ENCODE measurements at places on chromosomes 16 and 17.

DNA sequence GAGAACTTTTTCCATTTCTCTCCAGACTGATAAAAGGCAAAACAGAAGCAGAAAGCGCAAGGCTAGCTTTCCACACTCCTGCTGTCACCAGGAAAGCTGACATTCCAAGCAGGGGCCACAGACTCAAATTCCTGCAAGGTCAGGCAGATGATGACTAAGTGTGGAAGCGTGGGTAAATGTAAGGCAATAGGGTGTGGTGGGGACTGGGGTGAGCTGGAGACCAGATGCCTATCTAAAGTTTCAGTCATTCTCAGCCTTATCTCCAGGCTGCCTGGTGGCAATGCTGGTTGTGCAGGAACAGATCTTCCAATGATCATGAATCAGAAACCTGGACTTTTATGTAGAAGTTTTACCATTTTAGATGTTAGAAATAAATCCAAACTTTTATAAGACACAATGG lies 224.1 kb downstream of the GSG1L start:
- DNase-seq: no peak

GRCh38 chr17:613725-614124 lies 100.9 kb downstream of the VPS53 start:
- no peak for DNase-seq

GRCh38 chr16:86067516-86067915 lies 168.6 kb downstream of the IRF8 start:
- DNase-seq: no peak

GRCh38 chr17:42310787-42311215 lies 22.5 kb downstream of the STAT5A start:
- DNase-seq: no peak

GRCh38 chr16:88437367-88437964 lies 15.6 kb upstream of the ZFPM1 start:
- no peak for DNase-seq

GRCh38 chr17:32943647-32944191 lies 15.8 kb downstream of the TMEM98 start:
- no peak for DNase-seq

GRCh38 chr17:45247429-45248131 lies 14.3 kb downstream of the SPATA32 start:
- no peak for DNase-seq

DNA sequence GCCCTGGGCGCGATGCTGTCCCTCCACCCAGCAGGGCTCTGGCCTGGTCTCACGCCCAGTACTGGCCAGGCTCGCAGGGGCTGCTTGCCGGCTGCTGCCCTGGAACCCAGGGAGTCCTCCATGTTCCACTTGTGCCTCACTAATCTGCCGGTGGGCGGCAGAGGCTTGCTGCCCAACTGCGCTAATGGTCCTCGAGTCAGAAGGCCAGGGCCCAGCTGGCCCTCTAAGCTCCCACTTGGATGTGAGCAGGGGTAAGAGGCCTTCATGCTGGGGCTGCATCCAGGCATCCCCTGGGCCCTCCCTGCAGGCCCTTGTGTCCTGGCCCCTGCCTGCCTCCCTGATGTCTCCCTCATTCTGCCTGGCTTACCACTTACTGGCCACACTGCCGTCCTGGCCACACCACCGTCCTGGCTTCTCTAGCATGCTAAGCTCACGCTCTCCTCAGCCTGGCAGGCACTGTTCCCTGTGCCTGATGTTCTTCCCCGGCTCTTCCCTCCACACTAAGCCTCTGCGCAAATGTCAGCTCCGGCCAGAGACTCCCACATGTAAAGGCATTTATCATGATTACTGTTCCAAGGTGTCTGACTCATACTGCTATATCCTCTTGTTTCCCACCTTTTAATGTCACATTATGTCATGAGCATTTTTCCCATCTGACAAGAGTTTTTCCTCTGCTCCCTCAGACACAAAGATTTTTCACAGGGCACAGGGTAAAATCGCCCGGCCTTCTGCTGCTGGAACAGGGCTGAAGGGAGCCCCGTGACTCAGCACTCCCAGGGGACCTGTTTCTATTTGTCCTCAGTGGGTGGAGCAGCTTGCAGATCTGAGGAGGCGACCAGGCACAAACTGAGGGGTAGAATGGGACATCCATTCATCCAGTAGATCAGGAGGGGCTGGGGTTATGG lies 15.9 kb downstream of the B9D1 start:
- no peak for DNase-seq

GRCh38 chr17:1834380-1835149 lies 4.8 kb downstream of the RPA1 start:
- no peak for DNase-seq

DNA sequence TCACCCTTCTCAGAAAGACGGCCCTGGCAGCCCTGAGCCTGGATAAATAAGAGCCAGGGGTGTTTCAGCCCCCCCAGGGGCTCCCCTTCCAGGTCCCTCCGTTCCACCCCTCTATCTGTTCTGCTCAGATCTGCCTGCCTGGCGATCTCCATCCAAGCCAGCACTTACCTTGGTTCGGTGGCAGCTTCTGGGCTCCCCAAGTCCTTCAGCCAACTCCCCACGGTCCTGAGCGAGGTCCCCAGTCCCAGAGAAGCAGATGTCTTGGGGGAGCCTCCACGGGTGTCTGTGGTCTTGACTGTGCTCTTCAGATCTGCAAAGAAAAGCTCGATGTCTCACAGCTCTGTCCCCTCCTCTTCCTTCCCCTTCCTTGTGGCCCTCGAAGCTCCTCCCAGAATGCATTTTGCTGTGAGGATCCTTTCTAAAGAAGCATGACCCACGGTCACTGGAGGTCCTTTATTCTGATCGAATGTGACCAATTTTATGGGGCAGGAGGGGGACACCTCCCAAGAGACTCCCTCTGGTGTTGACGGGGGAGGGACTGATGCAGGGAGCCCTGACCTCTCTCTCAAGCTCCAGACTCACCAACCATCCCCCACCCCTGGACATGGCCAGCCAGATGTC lies at the start of gene PIK3R6:
TSS of gene PIK3R6 (minus strand) at position 314 of the 621 bp plus-strand sequence. CDS start 17,880 bp downstream, outside the sequence.
- no peak for DNase-seq

GRCh38 chr16:80051040-80051439 lies 450.5 kb upstream of the MAF start:
- DNase-seq: no peak

- DNase-seq: no peak
These were observed 57.9 kb upstream of the CNEP1R1 start for GRCh38 chr16:49967012-49967559.

- DNase-seq: no peak
These were observed 584 bp downstream of the TCAP start for GRCh38 chr17:39665642-39666224.

DNA sequence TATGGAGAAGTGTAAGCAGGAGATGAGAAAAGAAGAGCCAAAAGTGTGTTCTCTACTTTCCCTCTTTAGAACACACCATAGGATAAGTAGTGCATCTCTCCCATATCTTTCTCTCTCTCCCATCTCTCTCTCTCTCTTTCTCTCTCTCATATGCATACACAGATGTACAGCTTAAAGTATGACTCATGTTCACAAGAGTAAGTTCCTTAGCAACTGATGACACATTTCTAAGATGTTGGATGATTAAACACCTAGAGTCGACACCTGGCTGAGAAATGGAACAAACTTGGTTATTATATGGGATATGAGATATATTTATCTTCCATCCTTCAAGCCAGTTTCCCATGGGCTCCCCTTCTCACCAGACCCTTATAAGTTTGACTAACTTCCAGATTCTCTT lies 113.5 kb downstream of the TMEM132E start:
- no peak for DNase-seq

DNA sequence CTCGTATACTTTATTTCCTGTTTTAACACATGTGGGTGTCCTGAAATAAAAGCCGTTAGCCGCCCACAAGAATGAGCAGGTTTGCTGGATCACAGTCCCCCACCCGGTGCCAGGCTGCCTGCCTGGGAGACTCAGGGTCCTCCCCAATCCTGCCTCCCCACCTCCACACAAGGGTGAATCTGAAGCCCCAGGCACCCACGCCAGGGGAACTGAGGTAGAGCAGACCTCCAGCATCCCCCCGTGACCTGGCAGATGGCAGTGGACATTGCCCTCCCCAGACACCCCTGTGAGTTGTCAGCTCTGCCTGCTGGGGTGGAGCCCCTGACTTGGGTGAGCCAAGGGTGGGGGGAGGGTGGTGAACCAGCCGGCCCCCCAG lies 114.8 kb downstream of the METRNL start:
- no peak for DNase-seq

- no peak for DNase-seq
These were observed 229.2 kb downstream of the COPRS start for GRCh38 chr17:31629696-31630470.

DNA sequence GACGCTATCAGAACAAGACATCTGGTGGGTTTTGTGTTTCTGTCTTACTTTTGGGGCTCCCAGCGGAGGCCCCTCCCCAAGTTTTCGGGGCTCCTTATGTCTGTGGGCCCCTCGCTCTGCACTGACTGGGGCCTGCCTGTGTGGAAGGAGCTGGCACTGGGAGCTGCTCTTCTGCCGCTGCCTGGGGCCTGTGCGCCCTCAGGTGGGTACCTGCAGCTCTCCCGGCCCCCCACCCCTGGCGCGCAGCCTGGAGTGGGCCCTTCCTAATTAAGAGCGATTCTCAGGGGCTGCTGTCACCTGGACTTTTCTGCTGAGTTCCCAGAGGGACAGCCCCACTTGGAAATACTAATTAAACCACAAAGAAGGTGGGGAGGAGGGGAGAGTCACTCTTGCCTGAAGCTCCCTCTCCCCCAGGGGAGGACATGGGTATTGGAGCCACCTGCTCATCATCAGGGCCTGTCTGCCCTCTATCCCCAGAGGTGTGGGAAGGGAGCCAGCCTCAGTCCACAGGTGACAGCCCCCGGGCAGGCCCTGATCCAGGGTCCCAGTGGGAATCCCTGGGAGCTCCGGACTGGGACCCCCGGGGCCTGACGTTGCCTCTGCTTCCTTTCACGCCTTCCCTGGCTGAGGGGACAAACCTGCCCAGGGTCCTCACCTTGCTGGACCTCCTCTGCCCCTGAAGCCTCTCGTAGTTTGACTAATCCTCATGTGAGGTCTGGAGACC lies 36.5 kb downstream of the GSE1 start:
- no peak for DNase-seq

DNA sequence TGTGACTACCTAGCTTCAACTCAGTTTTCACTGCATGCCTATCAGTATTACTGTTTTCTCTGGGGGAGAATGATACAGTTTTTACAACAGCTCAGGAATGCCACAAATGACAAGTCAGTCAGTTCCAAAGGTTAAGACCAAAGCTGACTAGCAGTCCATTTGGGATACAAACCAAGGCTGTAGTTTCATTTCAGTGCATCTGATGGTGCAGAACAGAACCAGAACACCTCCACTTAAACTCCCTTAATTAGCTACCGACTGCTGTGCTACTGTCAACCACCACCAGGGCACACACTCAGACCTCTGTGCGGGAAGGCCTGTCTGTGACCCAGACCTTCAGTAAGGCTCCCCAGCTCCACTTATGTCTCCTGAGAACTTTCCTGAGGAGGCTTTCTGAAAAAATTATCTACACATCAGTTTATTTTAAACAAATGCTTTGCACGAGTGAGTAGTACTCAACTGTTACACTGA lies 20.4 kb downstream of the NFE2L1 start:
- DNase-seq: no peak

- no peak for DNase-seq
These were observed 78.0 kb downstream of the GNAO1 start for GRCh38 chr16:56269281-56269680.

DNA sequence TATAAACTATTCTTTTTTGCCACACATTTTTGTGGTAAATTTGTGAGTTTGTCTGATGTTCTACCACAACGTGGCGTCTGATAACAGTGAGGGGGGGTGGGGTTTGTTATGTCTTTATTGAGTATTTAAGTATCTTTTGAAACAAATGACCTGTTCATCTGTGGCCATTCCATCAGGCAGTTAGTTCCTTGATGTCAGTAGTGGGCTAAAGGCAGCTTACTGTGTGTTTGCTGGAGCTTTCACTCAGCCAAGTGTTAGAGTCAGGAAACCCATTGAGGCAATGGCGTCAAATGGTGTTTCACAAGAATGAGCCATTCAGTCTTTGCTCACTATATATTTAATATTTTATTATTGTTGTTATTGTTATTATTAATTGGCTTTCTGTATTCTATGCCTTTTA lies 28.0 kb downstream of the NQO1 start:
- DNase-seq: no peak

- DNase-seq: no peak
These were observed 1.1 kb upstream of the RAB11FIP4 start for GRCh38 chr17:31390426-31390747.

- DNase-seq: no peak
These were observed 2.1 kb downstream of the PRR35 start for GRCh38 chr16:561957-562938.

GRCh38 chr17:21530311-21530710 lies 154.2 kb downstream of the KCNJ12 start:
- no peak for DNase-seq

GRCh38 chr17:21253646-21254441 lies 634 bp upstream of the NATD1 start:
- no peak for DNase-seq

- no peak for DNase-seq
These were observed 118.2 kb upstream of the KCNJ18 start for GRCh38 chr17:21573961-21574610.

DNA sequence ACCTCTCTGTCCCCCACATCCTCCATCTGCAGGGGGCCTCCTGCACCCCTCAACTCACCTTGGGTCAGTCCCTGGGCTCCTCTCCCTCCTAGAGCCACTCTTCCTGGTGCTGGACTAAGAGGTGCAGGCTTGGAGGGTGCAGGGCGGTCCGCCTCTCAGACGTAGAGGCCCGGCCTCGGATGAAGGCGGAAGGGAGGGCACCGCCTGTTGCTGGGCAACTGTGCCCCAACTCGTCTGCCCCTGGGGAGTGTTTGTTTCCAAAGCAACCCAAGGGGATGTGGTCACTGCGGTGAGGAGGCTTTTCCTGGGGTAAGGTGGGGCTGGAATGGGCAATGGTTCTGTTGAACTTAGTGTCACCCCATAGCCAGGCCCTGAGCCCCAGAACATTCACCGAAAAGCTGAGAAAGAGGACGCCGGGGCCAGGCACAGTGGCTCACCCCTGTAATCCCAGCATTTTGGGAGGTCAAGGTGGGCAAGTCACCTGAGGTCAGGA lies at the start of gene C16orf54:
TSS of gene C16orf54 (minus strand) at position 138 of the 493 bp plus-strand sequence. CDS start 1,039 bp downstream, outside the sequence.
- no peak for DNase-seq

- DNase-seq: no peak
These were observed 99.3 kb downstream of the GAS7 start for GRCh38 chr17:10099051-10099571.

DNA sequence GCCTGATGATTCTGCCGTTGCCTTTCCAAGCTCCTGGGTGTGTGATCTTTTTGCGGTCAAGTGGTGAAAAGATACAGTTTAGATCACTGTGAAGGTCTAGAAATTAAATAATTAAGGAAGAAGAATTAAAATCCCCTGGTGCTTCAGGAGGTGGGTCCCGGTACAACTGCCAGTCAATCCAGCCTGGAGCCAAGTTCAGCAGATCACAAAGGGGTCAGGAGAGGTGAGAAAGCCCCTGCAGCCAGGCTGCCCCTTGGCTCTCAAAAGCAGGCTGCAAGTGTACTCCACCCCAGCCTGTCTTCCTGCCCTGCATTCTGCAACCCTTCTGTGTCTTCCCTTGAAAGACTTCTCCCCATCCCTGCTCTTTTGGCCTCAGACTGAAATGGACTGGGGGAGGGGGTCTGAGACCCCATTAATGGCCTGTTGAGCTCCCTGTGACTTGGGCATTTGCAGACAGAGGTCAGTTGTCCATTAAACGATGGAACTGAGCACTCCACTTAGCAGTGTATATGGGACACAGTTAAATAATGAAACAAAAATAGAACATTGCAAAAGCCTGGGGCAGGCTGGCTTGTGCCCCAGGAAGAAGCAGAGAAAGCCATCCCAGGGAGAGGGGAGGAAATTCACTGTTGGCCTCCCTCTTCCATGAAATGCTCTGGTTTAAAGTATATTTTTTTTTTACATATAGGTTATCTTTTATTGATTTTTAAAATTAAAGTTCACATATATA lies 15.1 kb downstream of the CACNG5 start:
- DNase-seq: no peak

- no peak for DNase-seq
These were observed 31.8 kb downstream of the UBN1 start for GRCh38 chr16:4879049-4879448.
